ENCODE measurements at places on chromosomes 3 and 15.

GRCh38 chr15:40279437-40280141 lies 3.3 kb downstream of the ANKRD63 start:
- peak; percentile 83 for DNase-seq

DNA sequence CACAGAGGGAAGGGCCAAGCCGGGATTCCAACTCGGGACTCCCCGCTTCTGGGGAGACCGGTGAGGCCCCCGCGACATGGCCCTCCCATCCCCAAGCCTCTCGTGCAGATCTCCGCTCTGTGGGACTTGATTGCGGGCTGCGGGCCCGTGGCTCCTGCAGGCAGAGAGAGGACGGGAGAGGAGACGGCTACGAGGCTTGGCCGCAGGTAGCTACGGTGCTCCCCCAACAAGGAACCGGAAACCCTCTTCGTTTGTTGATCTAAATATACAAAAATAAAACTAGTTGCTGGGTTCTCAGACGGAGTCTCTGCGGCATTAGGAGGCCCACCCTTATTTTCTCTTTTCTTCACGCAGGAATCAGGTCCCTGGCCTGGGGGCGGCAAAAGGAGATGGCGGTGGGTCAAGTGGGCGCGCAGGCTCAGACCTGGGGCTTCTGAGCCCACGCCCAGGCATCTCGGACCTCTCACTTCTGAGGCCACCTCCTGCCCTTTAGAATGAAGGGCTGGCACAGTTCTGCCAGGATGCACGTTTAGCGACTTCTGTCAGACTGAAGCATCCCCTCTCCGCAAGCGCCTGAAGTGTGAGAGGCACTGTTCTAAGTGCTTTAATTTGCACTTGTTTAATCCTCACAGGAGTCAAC lies 10.9 kb downstream of the GNB5 start:
- DNase-seq: no peak

- peak; percentile 80 for DNase-seq
These were observed 14.4 kb upstream of the ANKRD28 start for GRCh38 chr3:15812183-15812582.

DNA sequence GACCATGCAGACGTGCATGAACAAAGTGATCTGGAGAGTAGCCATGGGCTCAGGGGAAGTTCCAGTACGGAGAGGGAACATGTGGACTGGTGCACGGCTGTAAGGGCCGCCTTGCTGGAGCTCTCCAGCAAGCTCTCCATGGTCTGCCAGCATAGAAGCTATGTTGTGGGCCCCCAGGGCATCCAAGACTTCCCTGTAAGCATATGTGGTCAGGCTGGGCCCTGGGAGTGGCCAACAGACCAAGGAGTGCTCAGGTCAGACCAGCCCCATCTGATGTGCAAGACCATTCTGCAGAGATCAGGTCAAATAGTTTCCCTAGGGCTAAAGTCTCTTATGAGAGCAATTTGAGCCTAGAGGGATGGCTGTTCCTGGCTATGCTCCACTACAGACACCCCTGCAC lies 110.1 kb upstream of the DAZL start:
- DNase-seq: no peak
